ACHN (cell line): ENCODE measurements at places on chromosomes 11 and 22.

DNA sequence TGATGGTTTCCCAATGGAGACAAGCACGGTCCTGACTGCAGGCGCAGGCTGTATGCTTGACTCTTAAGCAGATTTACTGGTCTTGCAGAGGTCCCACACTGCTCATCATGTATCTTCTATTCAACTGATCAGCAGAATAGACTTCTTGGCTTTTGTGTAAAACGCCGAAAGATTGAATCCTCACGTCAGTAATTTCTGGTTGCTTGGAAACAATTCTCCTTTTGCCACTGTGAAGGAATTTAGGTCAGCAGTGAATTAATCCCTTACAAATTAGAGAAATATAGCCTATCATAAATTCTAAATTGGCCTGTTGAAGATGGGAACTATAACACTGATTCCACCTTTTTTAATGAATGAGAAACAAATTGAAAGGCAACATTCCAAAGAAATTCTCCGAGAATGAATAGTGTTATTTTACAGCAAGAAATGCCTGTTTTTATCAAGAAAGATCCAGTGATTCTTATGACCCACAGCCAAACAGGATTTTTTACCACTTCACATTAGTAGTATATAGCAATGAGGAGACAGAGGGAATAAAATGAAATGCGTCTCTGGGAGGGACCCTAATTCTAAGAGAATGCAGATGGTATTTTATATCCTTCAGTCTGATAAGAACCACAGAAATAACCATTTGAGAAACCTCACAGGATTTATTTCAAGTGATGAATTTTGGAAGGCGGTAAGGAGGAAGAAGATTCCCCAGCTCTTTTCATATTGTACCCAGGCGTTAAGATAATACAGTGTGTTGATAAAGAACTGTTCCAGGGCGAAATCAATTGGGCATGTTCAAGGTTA lies 362.5 kb downstream of the RAB38 start:
- no peak for DNase-seq

DNA sequence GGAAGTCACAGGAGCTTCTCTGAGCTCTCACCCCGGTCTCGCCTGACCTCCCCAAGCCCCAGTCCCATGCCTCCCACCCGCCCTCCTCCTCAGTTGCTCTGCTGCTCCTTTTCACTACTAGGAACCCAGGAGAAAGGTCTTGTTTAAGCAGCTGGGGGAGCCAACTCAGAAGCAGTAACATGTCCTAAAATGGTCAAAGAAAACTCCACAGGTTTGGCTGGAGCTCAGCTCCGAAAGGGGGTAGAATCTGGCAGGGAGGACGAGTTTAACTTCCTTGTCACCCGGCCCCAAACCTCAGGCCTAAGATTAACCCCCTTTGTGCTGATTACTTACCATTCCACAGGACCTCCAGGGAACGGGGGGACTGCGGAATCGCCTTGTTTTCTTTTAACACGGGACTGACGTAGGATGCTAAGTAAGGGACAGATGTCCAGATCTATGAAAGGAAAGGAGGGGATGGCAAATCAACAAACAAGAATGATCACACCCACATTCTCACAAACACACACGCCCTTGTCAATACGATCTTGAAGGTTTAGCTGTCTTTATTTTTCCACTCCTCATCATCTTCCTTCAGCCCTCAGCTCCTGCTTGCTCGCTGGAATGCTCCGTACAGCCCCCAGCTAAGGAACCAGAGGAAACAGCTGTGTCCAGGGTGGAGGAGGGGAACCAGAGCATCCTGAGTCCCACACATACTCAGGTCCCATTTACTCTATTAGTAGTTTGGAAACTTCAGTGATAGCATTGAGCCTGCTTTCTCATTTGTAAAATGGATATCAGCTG lies 13.5 kb downstream of the PCSK7 start:
- no peak for DNase-seq

- DNase-seq, result no peak
Observed at GRCh38 chr11:8019314-8020243, 32.4 kb downstream of the EIF3F start.

DNA sequence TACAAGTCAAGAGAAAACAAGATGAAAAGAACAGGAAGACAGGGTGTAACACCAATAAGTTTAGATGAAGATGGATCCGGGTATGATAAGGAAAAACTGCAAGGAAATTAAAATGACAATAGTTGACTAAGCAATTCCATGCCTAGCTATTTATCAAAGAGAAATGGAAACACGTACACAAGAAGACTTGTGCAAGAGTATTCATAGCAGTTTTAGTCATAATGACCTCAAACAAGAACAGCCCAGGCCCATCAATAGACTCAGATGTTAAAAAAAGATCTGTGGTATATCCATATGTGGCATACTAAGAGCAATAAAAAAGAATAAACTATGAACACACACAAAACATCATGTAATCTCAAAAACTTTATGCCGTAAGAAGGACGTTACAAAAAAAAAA lies 33.2 kb downstream of the SLC5A12 start:
- DNase-seq, result no peak

GRCh38 chr22:19818324-19819207 lies 36.1 kb downstream of the GNB1L start:
- DNase-seq, result no peak
